Hippocampal formation (tissue), 2 donors: ENCODE measurements at places on chromosomes 3 and 15.

- no peak for DNase-seq
Observed at GRCh38 chr15:45662375-45662774, 27.5 kb downstream of the SQOR start.

DNA sequence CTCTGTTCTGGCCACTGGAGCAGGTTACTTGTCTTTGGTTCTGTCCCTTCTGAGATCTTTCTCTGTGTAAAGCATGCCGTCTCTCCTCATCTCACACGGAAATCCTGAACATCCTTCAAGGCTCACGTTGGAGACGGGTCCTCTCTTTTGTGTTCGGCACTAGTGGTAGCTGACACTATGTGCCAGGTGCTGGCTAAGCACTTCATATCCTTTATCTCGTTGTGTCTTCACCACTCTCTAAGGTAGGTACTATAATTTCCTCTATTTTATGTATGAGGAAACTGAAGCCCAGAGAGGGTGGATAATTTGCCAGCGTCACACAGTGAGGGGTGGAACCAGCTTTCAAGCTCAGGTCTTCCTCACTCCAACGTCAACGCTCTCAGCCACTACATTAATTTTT, 1.2 kb downstream of the IFT122 start:
- DNase-seq, result no peak

- no peak for DNase-seq
Observed at GRCh38 chr3:152175528-152175889, 93.2 kb upstream of the MBNL1 start.

DNA sequence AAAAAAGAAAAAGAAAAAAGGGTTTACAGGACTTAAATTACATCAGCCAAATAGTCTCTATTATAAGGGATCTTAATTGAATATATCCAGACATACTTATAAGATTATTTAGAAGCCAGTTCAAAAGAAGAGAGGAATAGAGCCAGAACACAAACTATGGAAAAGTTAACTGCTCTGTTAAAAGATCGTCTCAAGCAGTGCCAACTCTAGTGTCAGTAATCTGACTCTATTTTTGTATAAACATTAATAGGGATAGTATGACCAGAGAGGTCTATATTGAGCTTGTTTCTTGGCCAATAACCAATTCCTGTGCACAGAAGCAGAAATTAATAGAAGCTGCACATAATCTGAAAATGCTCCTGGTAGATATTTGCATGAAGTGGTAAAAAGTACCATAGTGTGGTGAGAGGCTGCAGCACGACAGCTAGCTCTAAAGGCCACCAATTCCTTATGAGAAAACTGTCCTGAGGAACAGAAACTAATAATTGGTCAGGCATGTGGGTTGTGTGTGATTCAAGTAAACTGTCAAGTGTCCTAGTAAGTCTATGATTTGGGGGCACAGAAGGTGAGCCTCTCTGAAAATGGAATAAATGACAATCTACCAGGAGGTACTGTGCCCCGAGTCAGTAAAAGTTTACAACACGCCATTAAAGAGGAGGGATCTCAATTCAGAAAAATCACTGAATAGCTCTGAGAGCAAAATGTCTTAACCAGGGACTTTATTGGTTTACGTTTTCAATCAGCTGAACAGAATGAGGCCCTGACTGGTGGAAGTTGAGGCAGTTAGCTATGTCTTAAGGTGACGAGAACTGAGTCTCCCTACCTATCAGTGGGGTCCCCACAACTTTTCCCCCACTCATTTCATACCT, 51.5 kb upstream of the NANOGP8 start:
- DNase-seq, result no peak

GRCh38 chr15:70492240-70493177, 270.8 kb downstream of the UACA start:
- DNase-seq, result peak; percentile 48

DNA sequence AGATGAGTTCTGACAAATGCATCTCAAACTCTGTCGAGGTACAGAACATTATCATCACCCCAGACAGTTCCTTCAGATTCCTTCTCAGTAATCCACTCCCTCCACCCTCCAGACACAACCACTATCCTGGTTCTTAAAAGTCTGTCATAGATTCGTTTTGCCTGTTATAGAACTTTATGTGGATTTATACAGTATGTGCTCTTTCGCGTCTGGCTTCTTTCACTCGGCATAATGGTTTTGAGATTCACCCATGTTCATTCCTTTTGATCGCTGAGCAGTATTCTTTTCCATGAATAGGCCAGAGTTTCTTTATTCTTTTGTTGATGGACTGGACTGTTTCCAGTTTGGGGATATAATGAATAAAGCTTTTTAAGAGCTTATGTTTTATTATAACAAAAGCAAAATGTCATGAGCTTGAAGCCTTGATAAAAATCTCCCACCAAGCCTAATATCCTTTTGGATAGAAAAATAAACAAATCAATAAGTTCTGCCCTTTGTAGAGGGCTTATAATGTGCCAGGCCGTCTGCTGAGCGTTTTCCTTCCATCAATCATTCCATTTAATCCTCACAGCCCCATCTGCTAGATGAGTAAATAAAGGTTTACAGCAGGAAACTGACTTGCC, 21.3 kb upstream of the RFTN1 start:
- no peak for DNase-seq

DNA sequence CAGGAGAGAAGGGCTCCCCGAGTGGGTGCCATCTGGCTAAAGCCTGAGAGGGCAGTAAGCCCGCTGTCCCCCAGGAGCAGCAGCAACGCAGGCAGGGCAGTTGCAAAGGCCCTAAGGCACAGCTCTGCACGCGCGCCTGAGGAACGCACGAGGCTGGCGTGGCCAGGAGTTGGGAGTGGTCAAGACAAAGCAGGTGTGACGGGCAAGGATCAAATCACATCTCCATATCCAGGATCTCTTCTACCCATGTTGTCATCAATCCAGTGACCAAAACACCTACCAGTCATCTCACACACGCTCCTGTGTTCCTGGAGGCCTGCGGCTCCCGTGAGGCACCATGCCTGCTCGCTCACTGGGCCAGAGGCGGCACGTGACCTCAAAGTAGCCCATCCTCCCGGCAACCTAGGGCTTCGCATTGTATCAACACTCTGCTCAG, 59.5 kb downstream of the ERC2 start:
- no peak for DNase-seq

DNA sequence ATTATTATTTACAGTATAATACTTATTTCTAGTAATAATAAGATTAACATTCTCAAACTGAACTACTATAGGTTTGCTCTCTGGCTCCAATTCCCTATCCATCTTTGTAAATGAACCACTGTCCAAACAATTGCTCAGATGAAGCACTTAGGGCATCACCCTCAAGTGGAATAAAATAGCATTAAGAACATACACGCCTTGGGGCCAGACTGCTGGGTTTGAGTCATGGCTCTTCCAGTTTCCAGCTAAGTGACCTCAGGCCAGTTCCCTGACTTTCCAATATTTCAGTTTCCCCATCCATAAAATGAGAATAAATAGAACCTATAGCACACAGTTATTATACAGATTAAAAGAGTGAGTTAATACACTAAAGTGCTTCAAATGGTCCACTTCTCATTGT, 507.2 kb downstream of the MAGI1 start:
- DNase-seq, result no peak

- DNase-seq, result no peak
Observed at GRCh38 chr15:38490242-38490922, 36.5 kb downstream of the FAM98B start.

GRCh38 chr15:88493844-88494243, 26.3 kb downstream of the MRPS11 start:
- DNase-seq, result no peak

GRCh38 chr3:57091521-57092273, 31.2 kb downstream of the SPATA12 start:
- DNase-seq, result no peak

- no peak for DNase-seq
Observed at GRCh38 chr15:64925335-64926330, 13.9 kb downstream of the ANKDD1A start.
